Stimulated activated CD4-positive, alpha-beta T cell treated with anti-CD3 and anti-CD28 coated beads, Interleukin-4, amount 100 ng/mL, for 4 hours (primary cell): ENCODE measurements at places on chromosomes 12 and 14.

DNA sequence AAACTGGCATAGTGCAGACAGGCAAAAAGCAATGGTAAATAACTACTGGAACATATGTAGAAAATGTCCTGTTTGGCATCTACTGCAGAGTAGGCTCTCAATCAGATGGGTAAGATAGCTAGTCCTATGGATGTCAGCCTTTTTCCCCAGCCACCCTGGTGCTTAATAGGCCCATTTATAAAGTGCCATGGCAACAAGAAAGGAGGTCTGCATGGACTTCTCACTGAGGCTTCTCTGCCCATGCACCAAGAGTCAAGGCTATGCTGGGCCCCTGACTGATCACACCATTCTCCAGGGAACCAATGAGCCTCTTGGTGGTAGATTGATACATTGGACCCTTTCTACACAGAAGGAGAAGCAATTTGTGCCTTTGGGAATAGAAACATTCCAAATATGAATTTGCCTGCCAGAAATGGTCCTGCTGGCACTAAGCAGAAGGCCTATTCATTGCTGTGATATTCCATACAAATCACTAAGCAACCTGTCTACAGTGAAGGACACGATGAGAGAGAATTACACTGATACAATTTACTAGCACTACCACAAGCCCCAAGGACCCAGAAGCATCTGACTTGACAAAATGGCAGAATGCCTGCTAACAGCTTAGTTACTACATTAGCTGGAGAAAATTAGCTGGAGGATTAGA, 43.8 kb downstream of the RESF1 start:
- no peak for DNase-seq

DNA sequence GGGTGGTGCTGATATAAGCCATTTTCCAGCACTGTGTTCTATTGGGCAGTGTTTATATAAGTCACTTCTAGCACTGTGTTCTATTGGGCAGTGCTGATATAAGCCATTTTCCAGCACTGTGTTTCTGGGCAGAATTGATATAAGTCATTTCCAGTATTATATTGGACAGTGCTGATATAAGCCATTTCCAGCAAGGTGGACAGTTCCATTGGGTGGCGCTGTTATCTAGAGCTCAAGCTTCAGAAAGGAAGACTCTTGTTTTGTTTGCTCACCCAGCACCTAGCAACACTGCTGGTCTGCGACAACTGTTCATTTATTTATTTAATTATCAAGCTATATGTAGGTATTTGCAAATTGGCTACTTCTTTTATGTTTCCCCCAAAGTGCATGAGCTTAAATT, 690.3 kb downstream of the AACS start:
- no peak for DNase-seq

GRCh38 chr12:76687981-76688380, 75.9 kb upstream of the ZDHHC17 start:
- no peak for DNase-seq

DNA sequence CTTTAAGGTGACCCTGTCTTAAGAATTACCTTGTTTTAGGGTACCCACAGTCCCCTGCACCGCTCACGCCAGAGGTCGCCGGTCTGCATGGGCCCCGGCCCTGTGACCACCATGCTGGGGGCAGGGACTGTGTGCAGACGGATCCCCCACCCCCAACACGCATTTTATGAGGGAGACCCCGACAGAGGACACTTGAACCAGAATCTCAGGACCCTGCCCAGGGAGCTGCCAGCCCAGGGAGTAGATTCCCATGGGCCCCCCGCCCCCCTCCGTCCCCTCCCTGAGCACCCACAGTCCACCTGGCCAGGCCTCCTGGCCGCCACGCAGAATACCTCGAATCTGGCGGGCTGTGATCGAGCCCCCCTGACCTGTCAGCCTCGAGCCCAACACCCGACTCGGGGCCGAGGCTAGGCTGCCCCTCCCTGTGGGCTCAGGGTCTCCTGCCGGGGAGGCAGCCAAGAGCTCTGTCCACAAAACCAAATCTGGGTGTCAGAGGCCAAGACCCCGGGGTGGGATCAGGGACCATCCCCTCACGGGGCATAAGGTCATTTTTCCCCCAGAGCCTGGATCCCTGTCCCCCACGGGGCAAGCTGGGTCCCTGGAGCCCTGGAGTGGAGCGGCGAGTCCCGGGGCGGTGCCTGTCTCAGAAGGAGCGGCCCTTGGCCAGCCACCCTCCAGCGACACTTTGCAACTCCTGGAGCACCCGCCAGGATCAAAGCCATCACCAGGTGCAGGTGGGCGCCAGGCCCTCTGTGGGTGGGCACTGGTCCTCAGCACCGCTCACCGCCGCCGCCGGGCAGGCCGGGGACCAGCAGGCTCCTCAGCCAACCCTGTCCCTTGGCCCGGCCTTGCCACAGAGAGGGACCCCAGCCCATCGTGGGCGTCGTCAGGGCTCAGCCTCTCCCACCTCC, 155.8 kb upstream of the PKP2 start:
- no peak for DNase-seq

- DNase-seq: no peak
These were observed 3.6 kb downstream of the ABCD4 start for GRCh38 chr14:74299061-74299545.

DNA sequence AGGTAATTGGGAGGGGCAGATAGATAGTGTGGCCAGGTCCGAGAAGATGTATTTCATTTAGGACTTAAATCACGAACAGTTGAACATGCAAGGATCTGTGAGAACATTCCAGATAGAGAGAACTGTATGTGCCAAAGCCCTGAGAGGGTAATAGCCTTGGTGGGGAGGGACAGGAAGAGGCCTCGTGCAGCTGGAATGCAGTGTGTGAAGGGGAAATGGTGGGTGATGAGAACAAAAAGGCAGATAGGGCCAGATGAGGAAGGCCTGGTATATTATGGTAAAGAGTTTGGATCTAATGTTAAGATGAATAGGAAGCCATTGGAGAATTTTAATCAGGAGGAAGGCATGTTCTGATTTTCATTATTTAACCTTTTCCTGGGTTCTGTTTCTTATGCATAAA, 136.3 kb downstream of the TPH2 start:
- DNase-seq: no peak

DNA sequence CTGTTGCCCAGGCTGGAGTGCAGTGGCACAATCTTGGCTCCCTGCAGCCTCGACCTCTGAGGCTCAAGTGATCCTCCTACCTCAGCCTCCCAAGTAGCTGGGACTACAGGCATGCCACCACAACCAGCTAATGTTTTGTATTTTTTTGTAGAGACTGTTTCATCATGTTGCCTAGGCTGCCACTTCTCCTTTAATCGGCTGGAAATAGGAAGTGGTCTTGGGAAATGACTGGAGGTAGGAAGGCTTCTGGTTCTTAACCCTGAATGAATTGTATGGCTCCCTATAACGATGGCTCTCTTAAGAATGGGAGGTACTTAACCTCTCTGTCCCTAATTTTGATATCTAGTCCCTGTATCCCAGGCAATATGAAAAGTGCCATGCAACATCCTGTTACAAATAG, 113.9 kb upstream of the USP15 start:
- DNase-seq: no peak

DNA sequence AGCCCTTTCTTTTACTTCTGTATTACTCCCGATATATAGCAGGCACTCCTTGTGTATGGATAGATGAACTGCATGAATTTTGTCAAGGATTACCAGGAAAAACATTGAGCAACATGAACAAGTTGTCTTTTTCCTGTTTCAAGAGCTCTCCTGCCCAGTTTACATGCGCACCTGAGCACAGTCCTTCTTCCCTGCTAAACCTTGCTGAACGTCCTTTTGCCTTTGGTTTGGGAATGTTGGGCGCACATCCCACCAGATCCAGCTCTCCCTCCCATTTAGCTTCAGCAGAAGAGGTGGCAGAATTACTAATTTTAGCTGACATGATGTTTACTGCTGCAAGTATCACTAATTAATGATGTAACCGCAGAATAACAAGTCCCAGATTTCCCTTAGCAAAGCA, 121.4 kb upstream of the TMCC3 start:
- no peak for DNase-seq

GRCh38 chr12:44839785-44840184, 36.3 kb downstream of the NELL2 start:
- no peak for DNase-seq

GRCh38 chr12:43057566-43057965, 468.0 kb upstream of the PRICKLE1 start:
- no peak for DNase-seq

DNA sequence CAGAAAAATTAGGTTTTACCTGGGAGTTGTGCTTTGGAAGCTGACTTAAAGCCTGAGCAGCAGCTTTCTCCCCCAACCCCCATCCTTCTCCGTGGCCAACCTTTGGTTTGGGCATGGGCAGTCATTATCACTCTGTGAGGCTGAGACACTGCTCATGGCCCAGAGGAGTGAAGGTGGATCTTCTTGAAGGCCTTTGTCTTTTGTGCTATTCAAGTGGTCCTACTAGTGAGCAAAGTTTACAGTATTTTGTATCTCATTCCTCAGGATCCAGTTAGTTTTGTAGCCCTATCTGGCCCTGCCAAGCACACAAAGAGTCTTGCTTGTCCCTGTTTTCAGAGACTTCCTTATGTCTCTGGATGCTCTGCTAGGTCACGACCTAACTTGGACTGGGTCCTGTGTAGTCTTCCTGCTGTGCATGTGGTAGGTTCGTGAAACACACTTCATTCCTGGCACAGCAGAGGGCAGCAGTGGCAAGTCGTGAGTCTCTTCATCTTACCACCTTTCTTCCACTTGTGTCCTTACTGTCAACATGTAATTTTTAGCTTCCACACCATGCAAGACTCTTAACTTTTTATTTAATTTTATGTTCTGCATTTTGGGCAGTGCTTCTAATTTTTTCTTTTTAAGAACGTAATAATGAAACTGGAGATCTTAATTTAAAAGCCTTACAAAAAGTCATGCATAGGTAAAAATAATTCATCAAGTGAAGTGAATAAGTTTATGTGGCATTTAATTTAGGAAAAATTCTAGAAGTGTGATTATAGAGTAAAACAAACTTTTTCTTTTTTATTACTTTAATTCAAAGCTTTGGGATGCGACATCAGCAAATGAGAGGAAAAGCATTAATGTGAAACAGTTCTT, 53.7 kb downstream of the APAF1 start:
- peak; percentile 5 for DNase-seq

GRCh38 chr12:52826611-52827498, 7.3 kb downstream of the KRT79 start:
- DNase-seq: no peak

DNA sequence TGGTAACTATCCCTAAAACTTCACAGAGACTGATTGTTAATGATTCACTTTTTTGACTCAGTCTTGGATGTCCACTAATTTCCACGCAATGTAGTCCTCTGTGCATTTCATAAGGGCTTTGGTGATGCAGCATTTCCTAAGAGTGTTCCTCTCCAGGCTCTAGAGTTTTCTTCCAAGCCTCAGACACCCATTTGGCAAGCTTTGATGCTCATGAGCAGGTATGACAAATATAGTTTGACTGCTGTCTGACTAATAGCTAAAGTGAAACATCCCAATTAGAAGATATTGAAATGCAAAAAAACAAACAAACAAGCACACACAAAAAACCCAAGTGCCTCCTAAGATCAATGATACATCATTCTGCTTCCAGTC, 1.5 kb upstream of the VAMP1 start:
- DNase-seq: no peak

- peak; percentile 8 for DNase-seq
These were observed 82.3 kb downstream of the ITPR2 start for GRCh38 chr12:26750531-26751175.

DNA sequence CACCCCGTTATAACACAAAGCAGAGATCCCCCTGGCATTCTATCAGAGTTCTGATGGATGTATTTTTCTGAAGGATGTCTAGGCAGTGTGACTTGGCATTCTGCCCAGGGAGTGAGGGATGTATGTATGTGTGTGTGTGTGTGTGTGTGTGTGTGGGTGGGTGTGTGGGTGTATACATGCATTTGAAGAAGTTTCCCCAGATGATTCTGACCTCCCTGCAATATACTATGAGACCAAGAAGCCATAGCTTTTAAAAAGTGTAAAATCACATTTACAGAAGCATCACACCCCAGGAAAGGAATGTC, 59.7 kb upstream of the NAP1L1 start:
- peak; percentile 12 for DNase-seq

DNA sequence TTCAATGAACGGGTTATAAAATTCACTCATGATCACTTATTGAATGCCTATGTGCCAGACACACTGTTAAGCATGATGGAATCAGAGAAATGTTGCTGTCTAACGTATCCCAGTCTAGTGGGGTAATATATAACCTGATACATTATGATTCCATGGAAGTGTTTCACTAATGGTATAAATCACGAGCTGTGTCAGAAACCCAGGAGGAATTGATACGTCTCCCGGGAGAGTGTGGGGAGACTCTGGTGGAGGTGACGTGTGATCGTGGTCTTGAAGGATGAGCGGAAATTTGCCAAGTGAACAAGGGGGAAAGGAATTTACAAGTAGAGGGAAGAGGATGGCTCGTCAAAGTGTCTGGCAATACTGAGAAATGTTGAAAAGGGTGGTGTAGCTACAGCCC, 26.5 kb downstream of the MANSC1 start:
- no peak for DNase-seq

DNA sequence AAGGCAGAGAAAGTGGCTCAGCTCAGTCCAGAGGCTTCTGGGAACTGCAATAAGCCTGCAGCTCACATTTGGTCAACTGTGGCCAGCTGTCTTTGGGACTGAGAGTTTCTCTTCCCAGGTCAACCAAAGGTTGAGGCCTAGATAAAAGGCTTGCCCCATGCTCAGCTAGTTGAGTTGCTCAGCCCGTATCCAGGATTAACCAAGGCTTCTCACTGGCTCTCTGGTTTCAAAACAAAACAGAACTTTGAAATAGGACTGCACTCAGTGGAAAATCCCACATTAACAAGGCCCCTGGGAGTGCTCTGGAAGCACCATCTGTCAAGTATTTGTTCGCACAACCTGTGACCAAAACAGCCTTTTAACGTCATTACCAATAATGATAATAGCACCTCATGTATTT, 40.3 kb upstream of the NUAK1 start:
- no peak for DNase-seq

GRCh38 chr14:61406198-61406597, 84.8 kb downstream of the PRKCH start:
- DNase-seq: no peak

DNA sequence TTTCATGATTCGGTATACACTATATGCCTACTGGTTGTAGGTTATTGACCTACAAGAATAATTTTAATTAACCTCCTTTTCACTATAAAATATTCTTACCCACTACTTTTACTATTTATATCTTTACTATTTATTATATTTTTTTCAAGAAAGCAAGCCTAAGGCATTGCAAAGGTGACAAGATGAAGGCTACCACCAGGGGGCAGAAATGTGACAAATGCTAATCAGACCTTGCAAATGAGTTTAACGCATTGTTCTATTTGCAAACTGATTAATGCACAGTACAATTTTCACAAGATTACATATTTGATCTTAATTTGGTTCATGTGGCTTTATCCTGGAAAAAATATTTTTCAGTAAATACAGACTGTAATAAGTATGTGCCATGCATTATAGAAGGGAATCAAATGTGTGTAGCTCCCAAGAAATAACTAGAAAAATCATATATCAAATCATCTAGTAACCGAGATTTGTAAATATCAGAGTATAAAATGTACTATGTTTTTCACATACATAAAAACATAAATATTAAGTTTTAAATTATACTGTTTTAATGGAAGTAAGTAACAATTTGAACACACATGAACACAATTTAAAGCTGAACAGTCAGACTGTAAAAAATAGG, 107.0 kb downstream of the ADAMTS20 start:
- DNase-seq: peak; percentile 10

- no peak for DNase-seq
These were observed 2.8 kb upstream of the KCNK13 start for GRCh38 chr14:90058876-90059458.
